ENCODE measurements at places on chromosomes 16 and 17.

DNA sequence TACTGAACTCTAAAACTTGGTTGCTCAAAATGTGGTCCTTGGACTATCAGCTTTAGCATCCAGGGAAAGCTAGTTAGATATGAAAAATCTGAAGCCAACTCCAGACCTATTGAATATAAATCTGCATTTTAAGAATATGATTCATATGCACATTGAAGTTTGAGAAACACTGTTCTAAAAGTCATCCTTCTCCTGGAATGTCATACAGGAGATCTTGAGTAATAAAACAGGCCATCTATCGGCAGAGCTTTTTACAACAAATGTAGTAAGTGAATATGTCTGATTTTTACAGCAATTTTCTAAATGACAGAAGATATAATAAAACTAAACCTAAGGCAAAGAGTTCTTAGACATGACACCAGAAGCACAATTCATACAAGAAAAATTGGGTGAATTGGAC is 140.4 kb downstream of the PMP22 start:
- no peaks in the 10 kb centered on the region for H3K27me3 ChIP-seq
- no peak for DNase-seq
- H3K36me3 ChIP-seq: no peaks in the 10 kb centered on the region
- H3K4me1 ChIP-seq: no peaks in the 10 kb centered on the region

DNA sequence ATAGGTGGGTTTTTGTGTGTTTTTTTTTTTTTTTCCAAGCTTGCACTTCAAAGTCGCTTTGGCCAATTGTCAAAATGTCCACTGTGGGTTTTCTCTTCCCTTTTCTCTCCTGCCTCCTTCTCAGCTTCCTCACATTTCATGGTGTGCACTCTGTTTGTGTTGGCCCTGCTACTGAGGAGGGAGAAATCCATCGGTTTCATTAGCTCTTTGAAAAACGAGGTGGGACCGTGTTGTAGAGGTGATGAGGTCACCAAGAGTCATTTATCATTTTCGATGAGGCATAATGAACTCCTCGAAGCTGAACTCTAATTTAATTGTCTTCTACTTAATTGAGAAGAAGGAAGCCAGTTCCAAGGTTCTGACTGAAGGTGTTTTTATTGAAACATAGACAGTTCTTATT is 174.4 kb upstream of the TOX3 start:
- DNase-seq: no peak
- H3K27me3 ChIP-seq: peaks cover under 1% of the 10 kb centered on the region
- no peaks in the 10 kb centered on the region for H3K4me1 ChIP-seq
- no peak overlapping the region for H3K4me3 ChIP-seq
- H3K36me3 ChIP-seq: no peaks in the 10 kb centered on the region

DNA sequence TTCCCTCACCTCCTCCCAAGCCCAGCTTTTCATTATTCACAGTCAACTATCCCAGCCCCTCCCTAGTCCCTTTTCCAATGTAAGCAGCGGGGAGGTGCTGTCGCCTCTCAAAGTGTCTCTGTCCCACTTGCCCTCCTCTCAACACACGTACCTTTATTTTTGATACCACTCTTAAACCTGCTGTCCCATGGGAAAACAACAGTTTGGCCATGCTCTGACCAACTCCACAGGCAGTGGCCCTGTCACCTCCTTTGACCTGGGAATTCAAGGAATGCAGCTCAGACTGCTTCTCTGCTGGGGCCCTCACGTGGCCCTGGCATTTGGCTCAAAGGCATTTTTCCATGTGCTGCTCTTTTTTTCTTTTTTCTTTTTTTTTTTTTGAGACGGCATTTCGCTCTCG is 4.2 kb downstream of the LYRM9 start:
- peak overlapping the region; percentile 90 for H3K27ac ChIP-seq
- H3K27me3 ChIP-seq: no peaks in the 10 kb centered on the region
- H3K4me3 ChIP-seq: no peak overlapping the region

DNA sequence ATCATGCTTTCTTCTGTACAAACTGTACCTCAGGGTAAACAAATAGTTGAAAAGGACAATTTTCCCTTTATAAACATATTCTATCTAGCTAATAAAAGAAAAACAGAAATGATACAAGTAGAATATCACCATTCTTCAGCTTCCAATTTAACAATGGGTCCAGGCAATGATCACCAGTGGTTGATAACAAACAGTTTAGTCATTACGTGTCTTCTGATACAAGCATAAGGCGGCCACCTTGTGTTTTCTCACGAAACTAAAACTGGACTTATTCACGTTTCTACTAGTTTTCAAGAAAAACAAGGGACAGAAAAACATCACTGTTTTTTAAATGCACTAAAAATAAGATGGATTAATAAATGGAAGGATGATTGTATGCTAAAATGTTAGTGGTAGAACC is 58.3 kb downstream of the STH start:
- peak; percentile 26 for DNase-seq
- H3K36me3 ChIP-seq: peaks cover 2% of the 10 kb centered on the region
- no peaks in the 10 kb centered on the region for H3K4me1 ChIP-seq
- H3K4me3 ChIP-seq: no peak overlapping the region

GRCh38 chr16:14321542-14321941 is 250.4 kb downstream of the MRTFB start:
- H3K36me3 ChIP-seq: no peaks in the 10 kb centered on the region
- H3K27me3 ChIP-seq: no peaks in the 10 kb centered on the region
- H3K4me3 ChIP-seq: no peak overlapping the region
- H3K27ac ChIP-seq: no peak overlapping the region
- peaks cover 10% of the 10 kb centered on the region for H3K4me1 ChIP-seq

DNA sequence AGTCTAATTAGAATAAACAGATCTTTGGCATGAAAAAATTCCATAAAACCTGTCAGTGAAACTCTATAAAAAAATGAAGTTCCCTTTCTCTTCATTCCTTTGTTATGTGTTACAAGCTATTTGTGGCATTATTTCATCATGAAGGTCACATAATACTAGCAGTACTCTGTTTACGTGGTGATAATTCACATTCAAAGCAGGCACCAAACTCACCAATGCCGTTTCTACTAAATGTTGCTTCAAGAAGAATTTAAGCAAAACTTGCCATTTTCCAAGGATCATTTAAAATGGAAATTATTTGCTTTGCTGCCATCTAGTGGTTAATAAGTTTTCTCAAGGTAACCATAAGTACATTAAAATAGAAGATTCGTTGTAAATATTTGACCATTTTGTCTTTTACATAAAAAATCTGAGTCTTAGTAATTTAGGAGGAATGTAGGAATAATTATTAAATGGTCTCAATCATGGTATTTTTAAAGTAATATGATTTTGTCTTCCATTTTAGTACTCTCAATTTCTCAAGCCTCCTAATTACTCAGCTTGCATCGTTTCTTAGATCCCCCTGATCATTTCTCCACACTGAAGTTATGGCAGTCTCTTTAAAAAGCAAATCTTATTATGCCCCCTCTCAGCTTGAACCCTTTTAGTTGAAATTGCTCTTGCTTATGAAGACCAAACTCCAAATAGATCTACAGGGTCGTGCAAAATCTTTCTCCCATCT is 80.8 kb downstream of the OMG start:
- H3K4me3 ChIP-seq: no peak overlapping the region
- no peaks in the 10 kb centered on the region for H3K27me3 ChIP-seq
- H3K4me1 ChIP-seq: no peaks in the 10 kb centered on the region
- no peak overlapping the region for H3K27ac ChIP-seq
- DNase-seq: peak; percentile 51
- H3K36me3 ChIP-seq: peaks cover 15% of the 10 kb centered on the region

DNA sequence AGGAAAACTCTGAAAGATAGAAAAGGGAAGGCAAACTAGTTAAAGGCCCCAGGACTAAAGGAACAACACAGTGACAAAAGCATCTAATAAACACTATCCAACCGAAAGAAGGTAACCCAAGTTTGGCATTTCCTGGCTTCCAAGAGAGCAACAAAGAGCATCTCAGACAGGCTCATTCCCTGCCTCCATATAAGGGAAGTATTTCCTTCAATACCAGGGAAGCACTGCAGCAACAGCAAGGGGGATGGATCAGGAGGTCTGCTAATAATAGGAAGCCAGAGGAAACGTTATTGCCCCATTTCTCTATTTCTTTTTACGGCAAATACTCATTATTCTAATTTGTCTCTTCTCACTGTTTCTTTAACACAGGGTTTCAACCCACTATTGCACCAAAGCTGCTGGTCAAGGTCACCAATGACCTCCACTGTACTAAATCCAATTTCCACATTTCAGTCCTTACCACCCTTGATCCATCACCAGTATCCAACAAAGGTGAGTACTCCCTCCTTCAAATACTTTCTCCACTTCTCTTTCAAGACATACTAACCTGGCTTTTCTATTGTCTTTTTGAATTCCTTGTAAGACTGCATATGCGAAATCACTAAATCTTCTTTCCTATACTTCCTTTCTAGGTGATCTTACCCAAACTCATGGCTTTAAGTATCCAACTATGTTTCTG is 86.1 kb downstream of the KANSL1 start:
- no peaks in the 10 kb centered on the region for H3K27me3 ChIP-seq
- peak overlapping the region; percentile 87 for H3K27ac ChIP-seq
- no peak overlapping the region for H3K4me3 ChIP-seq
- DNase-seq: peak; percentile 24
